ENCODE measurements at places on chromosomes 4 and X.

DNA sequence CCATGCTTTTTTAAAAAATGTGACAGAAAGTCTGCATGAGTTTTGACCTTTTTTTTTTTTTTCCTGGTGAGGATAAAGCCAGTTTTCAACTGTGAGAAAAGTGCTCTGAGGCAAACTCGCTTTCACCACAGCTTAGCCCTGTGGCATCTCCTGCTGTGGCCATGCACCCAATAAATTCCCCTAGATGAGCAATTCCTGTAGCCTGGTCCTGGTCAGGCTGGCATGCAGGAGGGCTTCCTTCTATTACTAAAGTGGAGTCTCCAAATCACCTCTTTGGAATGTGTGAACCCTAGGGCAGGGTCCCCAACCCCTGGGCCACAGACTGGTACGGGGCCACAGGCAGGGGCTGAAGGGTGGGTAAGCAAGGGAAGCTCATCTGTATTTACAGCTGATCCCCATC is 265.4 kb downstream of the RAPGEF2 start:
- no peak for DNase-seq

- peak; percentile 37 for DNase-seq
Observed at GRCh38 chr4:123083646-123084045, 161.2 kb upstream of the NUDT6 start.

GRCh38 chr4:25993395-25994185 is 79.6 kb downstream of the SMIM20 start:
- no peak for DNase-seq

- DNase-seq, result peak; percentile 22
Observed at GRCh38 chr4:82733636-82734035, 65.0 kb downstream of the SCD5 start.

DNA sequence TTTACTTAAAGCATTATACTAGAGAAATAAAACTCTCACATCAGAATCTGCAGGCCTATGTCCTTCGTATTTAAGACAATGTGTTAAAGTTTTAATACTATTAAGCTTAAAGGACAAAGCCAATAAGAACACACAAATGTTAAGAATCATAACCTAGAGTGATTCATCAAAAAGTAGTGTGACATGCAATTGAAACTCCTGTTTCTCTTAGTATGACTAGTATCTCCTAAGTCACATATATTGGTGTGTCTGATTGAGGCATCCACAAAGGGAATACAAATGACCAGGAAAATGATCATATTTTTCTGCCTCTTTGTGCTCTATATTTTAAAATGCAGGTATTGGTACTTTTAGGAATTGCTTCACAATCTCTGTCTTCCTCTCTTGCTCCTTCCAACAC is 23.8 kb downstream of the GPRASP3 start:
- DNase-seq, result no peak

GRCh38 chrX:79035421-79035820 is 90.2 kb downstream of the P2RY10 start:
- no peak for DNase-seq
